ENCODE measurements at places on chromosomes 4 and X. TPM values are rescaled to one million over a fixed set of nuclear protein-coding genes. Genes with fewer than 3 reads are reported as not detected.

- DNase-seq: no peak
These were observed 1216.8 kb upstream of the PABPC4L start for GRCh38 chr4:135418353-135418752.

DNA sequence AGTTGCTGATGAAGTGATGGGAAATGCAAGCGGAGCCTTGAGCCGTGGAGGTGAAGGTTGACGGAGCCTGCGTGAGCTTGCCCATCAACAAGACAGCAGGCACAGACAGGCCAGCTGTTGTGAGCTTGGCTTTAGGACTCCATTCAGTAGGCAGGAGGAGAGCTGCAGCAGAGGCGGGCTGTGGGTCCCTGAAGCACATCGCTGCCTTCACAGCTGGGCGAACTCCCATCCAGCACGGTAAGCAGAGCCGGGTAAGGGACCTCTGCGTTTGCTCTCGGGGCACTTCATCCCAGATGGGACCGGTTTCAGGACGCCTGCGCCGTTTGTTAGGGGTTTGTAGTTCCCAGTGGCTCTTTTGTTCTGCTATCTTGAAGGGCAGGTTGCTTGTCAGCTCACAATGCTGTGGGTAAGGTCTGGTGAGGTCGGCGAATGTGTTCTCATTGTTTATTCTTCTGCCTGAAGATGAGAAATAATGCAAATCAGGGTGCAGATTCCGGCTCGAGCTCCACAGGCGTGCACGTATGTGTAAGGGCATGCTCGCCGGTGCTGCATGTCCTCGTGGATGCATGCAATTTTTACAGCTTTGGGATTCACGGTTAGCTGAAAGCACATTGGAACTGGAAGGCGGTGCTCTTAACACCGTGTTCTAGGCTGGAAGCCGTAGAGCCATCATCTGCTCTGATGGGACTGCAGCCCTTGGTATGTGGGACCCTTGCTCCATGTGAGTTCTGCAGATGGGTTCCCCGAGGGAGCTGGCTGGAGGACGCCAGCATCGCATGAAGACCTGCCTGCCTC is 54.6 kb upstream of the CLDN34 start:
- DNase-seq: no peak

GRCh38 chr4:130172156-130172555 is 1076.2 kb downstream of the C4orf33 start:
- no peak for DNase-seq

DNA sequence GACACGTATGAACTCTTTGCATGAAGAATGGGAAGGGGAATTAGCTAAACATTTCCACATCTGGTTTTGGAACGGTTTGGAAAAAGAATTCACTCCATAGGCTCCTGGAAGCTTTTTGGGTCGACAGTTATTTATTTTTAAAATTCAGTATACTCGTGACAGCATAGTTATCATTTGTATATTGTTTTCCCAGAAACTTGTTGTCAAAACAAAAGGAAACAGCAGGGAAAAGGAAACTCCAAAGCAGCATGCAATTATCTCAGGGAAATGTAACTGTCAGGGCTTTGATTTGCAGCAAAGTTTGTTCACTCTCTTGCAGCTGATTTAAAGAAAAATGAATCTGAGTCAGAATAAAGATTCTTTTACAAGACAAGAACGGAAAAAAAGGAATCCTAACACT is 86.5 kb downstream of the PLAC1 start:
- no peak for DNase-seq

DNA sequence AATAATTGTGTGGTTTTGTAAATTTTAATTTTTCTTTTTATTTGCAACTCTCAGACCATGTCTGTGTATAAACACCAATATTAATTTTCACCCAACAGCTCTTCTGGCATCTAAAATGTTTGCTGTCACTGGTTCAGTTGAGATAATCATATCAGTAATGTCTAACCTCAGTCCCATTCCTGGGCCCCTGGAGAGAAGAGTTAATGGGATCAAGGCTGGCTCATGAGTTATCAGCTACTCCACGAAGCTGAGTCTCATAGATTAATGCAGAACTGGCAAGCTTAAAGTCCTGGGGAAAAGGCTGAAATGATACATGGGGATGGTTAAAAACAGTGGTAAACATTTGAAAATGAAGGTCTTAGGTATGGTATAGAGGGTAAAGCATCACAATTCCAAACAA is 28.4 kb upstream of the TSPAN5 start:
- no peak for DNase-seq

GRCh38 chr4:116088771-116089170 is 975.4 kb upstream of the NDST4 start:
- DNase-seq: no peak

GRCh38 chr4:6951880-6952381 is 42.3 kb downstream of the TBC1D14 start:
- no peak for DNase-seq

GRCh38 chrX:11010476-11010875 is 100.7 kb upstream of the HCCS start:
- DNase-seq: no peak

GRCh38 chr4:140756319-140757231 is at the start of gene TBC1D9:
Gene TBC1D9 (minus strand): TSS chr4:140756385. CDS start chr4:140756045, 340 bp downstream.
- DNase-seq: no peak

GRCh38 chr4:37858872-37859271 is 32.0 kb upstream of the TBC1D1 start:
- no peak for DNase-seq

- no peak for DNase-seq
These were observed 21.1 kb upstream of the STIM2 start for GRCh38 chr4:26839534-26839951.

GRCh38 chrX:39809331-39809730 is 288.4 kb downstream of the BCOR start:
- no peak for DNase-seq

- DNase-seq: no peak
These were observed 618.2 kb upstream of the PCDH10 start for GRCh38 chr4:132530861-132531260.

DNA sequence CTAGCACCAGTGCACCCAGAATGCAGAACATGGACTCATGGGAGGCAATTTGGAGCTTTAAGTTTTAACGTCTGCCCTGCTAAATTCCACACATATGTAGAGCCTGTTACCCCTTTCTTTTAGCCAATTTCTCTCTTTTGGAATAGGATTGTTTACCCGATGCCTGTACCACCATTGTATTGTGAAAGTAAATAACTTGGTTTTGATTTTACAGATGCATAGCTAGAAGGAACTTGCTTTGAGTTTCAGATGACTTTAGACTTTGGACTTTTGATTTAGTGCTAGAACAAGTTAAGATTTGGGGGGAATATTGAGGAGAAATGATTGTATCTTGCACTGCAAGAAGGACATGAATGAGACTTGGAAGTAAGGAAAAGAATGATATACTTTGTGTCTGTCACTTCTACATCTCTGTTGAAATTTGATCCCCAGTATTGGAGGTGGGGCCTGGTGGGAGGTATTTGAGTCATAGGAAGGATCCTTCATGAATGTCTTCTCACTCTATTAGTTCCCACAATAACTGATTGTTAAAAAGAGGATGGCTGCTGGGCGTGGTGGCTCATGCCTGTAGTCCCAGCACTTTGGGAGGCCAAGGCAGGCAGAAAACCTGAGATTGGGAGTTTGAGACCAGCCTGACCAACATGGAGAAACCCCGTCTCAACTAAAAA is 794.8 kb upstream of the LCORL start:
- DNase-seq: no peak

DNA sequence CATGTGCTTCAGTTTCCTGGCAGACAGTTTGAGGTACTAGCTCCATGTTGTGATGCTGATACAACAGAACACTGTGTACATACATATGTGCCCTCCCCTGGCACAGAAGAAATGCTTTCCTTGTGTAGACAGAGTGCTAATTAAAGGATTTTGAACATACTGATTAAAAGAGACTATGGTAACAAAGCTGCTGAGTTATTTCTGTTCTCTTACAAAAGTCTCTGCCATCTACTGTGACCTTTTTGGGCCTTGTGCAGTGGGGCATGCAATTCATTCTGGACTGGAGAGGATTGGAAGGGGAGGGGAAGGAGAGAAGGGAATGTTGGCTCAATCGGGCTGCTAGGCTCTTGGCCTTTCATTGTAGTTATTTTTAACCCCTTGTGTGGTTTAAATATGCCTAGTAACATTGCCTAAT is 6.0 kb downstream of the PDLIM5 start:
- DNase-seq: no peak

DNA sequence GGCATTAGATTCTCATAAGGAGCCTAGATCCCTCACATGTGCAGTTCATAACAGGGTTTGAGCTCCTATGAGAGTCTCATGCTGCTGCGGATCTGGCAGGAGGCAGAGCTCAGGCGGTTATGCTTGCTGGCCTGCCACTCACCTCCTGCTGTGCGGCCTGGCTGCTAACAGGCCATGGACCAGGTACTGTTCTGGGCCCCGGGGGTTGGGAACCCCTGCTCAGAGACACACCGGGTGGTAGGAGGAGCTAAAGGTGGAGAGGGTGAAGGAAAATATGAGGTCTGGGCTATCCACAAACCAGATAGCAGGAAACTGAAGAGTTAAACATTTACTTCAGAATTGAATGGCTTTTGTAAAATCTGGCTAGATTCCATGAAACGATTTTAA is 5.9 kb upstream of the F11 start:
- DNase-seq: no peak

DNA sequence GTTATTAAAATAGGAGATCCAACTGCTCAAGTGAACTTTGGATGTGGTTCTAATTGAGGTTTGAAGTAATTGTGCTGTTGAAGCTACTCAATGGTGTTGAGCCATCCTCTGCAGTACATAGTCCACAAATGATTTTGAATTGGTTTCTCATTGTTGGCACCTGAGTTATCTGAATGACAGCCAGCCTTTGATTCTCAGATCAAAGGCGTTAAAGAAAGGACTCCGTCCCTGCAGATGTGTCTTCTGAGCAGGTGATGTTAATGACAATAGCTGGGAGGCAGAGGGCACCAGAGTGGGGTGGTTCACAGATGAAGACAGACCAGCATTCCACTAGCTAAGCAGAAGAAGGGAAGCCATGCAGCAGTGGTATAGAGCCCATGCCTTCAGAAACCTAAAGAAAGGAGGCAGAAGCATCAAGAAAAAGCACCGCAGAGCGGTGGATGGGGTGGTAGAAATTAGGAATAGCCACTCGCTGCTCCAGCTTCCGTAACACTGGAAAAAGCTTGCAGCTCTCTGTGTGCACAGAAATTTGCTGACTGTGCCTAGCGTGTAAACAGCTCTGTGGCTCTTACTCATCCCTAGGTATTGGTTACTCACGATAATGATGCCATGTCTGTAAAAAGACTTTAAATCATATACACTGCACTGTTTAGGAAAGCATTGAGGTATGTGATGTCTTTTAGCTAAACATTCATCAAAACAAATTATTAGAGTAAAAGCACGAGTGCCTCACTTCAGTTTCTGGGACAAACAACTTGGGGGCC is 79.2 kb upstream of the CLCN4 start:
- no peak for DNase-seq

GRCh38 chr4:82553020-82553419 is 8.8 kb downstream of the TMEM150C start:
- no peak for DNase-seq

- DNase-seq: no peak
These were observed 28.5 kb upstream of the RTL3 start for GRCh38 chrX:78687586-78687985.

- DNase-seq: no peak
These were observed 229.9 kb downstream of the PAPSS1 start for GRCh38 chr4:107490116-107490515.

- no peak for DNase-seq
These were observed 96.4 kb downstream of the CHIC2 start for GRCh38 chr4:53967986-53968385.

GRCh38 chrX:135698924-135699323 is 14.5 kb upstream of the CT45A1 start:
- DNase-seq: no peak

GRCh38 chrX:124488412-124489161 is 142.2 kb downstream of the SH2D1A start:
- no peak for DNase-seq

- DNase-seq: no peak
These were observed 526.7 kb upstream of the AGA start for GRCh38 chr4:177968817-177969442.

- no peak for DNase-seq
These were observed 61.9 kb upstream of the LAS1L start for GRCh38 chrX:65596270-65597034.

DNA sequence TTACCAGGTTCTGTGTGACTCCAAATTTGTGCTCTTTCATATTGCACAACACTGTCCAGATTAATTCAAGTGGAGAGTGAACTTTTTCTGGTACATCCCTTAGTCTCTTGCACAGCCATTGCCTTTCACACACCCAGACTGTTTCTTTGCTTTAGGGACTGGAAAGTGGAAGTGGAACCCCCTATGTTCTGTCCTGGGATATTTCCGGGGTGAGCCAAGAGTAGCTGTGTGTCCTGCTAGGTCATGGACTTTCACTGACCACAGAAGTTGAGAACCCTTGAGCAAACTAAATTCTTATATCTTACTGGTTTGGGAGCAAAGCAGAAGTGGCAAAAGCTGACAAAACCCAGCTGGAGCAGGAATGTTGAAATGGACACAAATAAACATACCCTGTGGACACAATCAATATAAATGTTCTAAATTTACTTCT is 10.3 kb upstream of the VSIG4 start:
- no peak for DNase-seq

GRCh38 chr4:98491899-98492559 is 166.4 kb downstream of the TSPAN5 start:
- no peak for DNase-seq

GRCh38 chrX:132612821-132613564 is 124.2 kb upstream of the MBNL3 start:
- DNase-seq: no peak

GRCh38 chr4:139554893-139555704 is 920 bp downstream of the SETD7 start:
- DNase-seq: peak; percentile 82

- no peak for DNase-seq
These were observed 11.5 kb downstream of the HAND2 start for GRCh38 chr4:173518425-173519102.

- DNase-seq: no peak
These were observed 28.8 kb downstream of the CCNI start for GRCh38 chr4:77047037-77047436.

GRCh38 chrX:72207366-72207765 is 25.8 kb downstream of the PIN4 start:
- DNase-seq: no peak

MED12 gene
- 86.5 TPM for total RNA-seq

DIAPH2 gene
- total RNA-seq: 8.1 TPM

ZAR1 gene
- not detected for total RNA-seq

TMPRSS11B gene
- total RNA-seq: not detected

RTL9 gene
- total RNA-seq: not detected

LRP2BP gene
- 1.7 TPM for total RNA-seq

STARD8 gene
- total RNA-seq: 0.27 TPM

SPATA18 gene
- 0.30 TPM for total RNA-seq

CXCL1 gene
- total RNA-seq: not detected

AFM gene
- not detected for total RNA-seq

BRS3 gene
- not detected for total RNA-seq

NSG1 gene
- total RNA-seq: 0.25 TPM

HPSE gene
- total RNA-seq: 17.4 TPM

ADH1C gene
- total RNA-seq: not detected

GPR119 gene
- total RNA-seq: not detected

MAGEC1 gene
- not detected for total RNA-seq

VCX2 gene
- not detected for total RNA-seq

TMEM47 gene
- not detected for total RNA-seq

RIBC1 gene
- total RNA-seq: 1.7 TPM

FOXO4 gene
- 22.8 TPM for total RNA-seq

CSAG3 gene
- not detected for total RNA-seq

MAGEA10 gene
- not detected for total RNA-seq

IL2 gene
- 171 TPM for total RNA-seq

LINC00632 gene
- total RNA-seq: 0.60 TPM

RAB9B gene
- 0.95 TPM for total RNA-seq
